ENCODE measurements at places on chromosomes 1 and 21. TPM values are rescaled to one million over a fixed set of nuclear protein-coding genes. Genes with fewer than 3 reads are reported as not detected.

DNA sequence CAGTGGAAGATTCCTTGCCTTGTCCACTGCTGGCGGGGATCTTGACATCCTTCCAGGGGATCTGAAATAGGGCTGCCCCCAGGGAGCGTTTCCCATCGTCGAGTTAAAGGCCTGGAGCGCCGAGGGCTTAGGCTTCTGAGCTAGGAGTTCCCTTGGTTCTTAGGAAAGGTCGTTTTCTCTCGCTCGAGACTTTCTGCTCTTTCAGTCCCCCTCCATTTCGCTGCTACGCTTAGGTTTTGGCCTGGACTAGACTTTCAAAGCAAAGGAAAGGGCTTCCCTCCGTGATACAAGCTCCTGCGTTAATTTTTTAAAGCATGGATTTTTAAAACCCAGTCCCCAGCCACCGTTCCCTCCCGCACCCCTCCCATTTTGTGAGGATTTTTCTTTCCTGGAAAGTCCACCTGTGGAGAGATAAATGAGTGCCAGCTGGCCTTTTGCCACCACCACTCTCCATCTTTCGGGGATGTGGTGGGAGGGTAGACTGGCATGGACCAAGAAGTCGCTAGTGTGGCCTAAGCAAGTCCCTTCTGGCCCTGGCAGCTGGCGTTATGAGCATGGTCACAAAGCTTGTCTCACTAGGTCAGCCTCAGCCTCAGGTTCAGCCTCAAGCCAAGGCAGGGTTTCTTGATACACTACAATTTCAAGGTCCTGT lies 9.2 kb downstream of the NR5A2 start:
- no peak for DNase-seq

Gene FAM131C
- 0.60 TPM for total RNA-seq

- no peak for DNase-seq
These were observed 2.6 kb downstream of the BARHL2 start for GRCh38 chr1:90714521-90714951.

Gene MYOM3
- total RNA-seq: 0.65 TPM

- DNase-seq: peak; percentile 75
These were observed 18.9 kb downstream of the LDLRAP1 start for GRCh38 chr1:25562101-25562927.

Gene SLC45A1
- total RNA-seq: 3.3 TPM

GRCh38 chr1:29338908-29339575 lies 102.7 kb downstream of the PTPRU start:
- DNase-seq: no peak

DNA sequence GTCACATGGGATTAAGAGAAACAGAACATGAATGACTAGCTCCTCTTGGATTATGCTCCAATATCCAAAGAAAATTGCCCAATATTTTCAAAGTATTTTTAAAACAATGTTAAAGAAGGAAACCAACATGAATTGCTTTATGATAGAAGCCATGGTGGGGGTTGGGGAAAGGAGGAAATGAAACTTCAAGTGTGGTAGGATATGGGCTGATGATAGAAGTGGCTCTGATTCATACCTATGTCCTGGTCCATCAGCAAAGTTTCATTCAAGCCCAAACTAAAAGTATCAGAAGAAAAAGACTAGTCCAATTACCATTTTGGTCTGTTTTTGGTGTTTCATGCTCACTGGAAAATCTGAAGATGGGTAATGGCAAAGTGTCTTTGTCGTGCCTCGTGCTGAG lies 104.2 kb upstream of the PROX1 start:
- no peak for DNase-seq

Gene ELAPOR1
- total RNA-seq: 0.75 TPM

DNA sequence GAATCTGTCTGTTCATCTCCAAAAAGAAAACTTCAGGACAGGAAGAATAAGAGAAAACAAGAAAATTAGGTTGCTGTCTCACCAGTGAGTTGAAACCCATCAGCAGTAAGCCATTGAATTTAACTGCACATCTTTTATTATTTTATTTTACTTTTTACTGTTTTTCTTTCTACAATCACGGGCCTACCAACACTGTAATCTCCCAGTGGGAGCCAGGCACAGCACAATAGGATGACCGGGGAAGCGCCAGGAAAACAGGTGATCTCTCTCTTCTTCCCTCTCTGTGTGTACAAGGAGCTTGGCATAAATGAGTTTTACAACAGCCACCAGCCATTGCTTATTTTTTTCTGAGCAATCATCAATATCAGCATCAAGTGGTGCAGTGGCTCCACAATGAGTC lies 113.1 kb upstream of the ESRRG start:
- no peak for DNase-seq
